ENCODE measurements at places on chromosomes 3 and 15.

- DNase-seq: no peak
These were observed 60.3 kb downstream of the TGFBR2 start for GRCh38 chr3:30666572-30667279.

GRCh38 chr3:104745313-104745712, 621.4 kb upstream of the ALCAM start:
- DNase-seq: no peak

- no peak for DNase-seq
These were observed 54.5 kb downstream of the ATR start for GRCh38 chr3:142523921-142524566.

- DNase-seq: no peak
These were observed 420.6 kb downstream of the SHQ1 start for GRCh38 chr3:72427624-72428023.

GRCh38 chr3:139687431-139687830, 9.7 kb upstream of the NMNAT3 start:
- DNase-seq: no peak

GRCh38 chr3:44120721-44121582, 120.7 kb upstream of the TOPAZ1 start:
- no peak for DNase-seq

Data from right renal pelvis (tissue), 4 donors.